ENCODE measurements at places on chromosomes 7 and 10.
A peak's percentile ranks its signal among the peaks of the same experiment; 100 is the strongest.

- no peak for DNase-seq
These were observed 48.7 kb downstream of the ANK3 start for GRCh38 chr10:60340973-60341372.

DNA sequence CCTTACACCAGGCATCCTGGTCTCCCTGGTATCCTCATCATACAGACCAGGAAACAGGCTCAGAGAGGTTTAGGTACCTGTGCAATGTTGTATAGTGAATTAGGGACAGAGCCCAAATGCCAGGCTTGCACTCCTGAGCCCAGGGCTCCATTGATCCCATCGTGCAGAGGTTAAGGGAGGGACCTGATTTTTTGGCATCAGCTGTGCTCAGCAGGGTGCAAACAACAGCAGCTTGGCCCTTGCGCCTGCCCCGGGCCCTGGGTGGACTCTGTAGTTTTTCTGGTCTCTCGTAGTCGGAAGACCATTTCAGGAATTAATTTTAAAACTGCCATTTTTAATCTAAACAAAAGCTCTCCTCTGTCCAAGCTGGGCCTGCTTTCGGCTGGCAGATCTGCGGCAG, 79.2 kb downstream of the COL26A1 start:
- DNase-seq, result no peak

- no peak for DNase-seq
These were observed 233.9 kb downstream of the DNAJB6 start for GRCh38 chr7:157570531-157571200.

- no peak for DNase-seq
These were observed 131.1 kb upstream of the TBX20 start for GRCh38 chr7:35384761-35385700.

- DNase-seq, result no peak
These were observed 1673.4 kb downstream of the REEP3 start for GRCh38 chr10:65194555-65194954.

DNA sequence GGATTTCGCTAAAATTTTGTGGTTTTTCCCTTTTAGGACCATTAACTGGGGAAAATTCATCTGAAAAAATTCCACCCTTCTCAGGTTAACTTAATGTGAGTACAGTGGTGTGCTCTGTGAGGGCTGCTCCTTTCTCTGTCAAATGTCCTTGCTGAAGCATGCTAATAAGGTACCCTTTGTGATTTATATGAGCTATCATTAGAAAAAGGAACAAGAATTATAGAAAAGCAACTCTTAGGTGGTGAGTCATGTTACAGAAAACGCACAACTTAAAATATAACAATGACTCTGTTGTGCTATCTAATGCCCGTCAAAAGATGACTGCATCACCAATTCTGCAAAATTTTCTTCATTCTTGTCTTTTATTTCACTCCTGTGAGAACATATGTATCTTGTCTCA, 162.0 kb upstream of the MAGI2 start:
- DNase-seq, result no peak

GRCh38 chr7:28516390-28517172, 104.3 kb downstream of the CREB5 start:
- DNase-seq, result no peak

GRCh38 chr7:26200038-26200443, 505 bp downstream of the HNRNPA2B1 start:
- DNase-seq, result no peak

DNA sequence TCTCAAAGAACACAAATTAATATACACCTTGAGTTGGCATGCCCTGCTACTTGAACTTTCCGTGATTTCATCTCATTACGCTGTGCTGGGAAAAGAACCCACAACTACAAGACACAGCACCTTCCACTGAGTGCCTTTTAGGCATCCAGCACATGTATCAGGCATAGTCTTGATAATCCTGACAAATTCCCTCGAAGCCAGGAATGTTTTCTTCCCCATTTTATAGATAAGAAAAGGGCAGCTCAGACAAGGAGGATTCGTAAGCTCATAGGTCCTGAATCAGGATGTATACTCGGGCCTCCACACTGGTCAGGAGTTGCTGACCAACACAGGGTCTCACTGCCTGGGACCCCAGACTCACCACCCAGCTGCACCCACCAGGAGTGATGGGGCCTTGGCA, 368.6 kb downstream of the TNS3 start:
- DNase-seq, result no peak

- peak; percentile 48 for DNase-seq
These were observed 20.9 kb downstream of the MAP3K8 start for GRCh38 chr10:30454744-30455510.

GRCh38 chr7:90706072-90706716, 110.1 kb downstream of the CDK14 start:
- no peak for DNase-seq

- no peak for DNase-seq
These were observed 221.1 kb downstream of the SEMA3E start for GRCh38 chr7:83427884-83428283.

- DNase-seq, result no peak
These were observed 17.8 kb downstream of the KCP start for GRCh38 chr7:128892521-128893250.

- DNase-seq, result no peak
These were observed 146.3 kb upstream of the CELF2 start for GRCh38 chr10:10871352-10871751.

DNA sequence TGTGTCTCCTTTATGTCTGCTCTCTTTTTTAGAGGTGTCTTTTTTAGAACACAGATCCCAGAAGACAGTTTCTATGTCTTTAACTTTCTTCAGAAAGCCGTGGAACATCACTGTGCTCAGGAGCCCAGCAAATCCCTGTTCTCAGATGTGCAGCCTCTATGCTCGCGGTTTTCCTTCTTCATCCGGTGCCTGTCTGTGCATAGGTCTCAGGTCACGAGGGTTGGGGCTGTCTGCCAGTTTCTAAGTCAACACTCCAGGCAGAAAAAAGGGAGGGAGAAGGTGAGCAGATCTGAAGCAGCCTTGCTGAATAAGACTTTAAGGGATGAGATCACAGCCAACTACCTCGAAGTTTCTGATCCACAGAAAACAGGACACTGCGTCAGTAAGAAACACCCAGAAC, 68.5 kb downstream of the CRTAC1 start:
- DNase-seq, result no peak

DNA sequence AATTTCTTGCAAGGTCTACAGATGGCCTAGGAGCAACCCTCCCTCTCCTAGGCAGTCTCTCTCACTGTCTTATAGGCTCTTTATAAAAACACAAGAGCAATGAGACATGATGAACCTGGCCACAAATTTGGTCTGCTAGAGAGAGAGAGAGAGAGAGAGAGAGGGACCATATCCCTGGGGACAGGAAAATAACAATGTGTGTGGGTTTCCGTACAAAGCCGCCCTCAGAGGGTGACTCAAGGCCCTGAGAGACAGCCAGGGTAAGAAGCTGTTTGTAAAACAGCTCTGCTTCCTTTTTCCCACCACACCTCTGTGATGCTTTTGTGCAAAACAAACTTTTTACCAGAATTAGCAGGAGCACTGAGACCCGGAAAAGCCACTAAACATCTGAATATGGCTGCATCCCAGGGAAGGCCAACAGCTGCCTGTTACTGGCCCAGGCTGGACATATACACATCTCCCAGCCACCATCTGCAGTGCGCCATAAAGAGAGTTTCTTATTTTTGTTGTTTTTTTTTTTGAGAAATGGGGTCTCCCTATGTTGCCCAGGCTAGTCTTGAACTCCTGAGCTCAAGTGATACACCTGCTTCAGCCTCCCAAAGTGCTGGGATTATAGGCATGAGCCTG, 18.4 kb downstream of the GIMAP5 start:
- no peak for DNase-seq

GRCh38 chr7:101717628-101718357, 88.7 kb upstream of the MYL10 start:
- peak; percentile 34 for DNase-seq

DNA sequence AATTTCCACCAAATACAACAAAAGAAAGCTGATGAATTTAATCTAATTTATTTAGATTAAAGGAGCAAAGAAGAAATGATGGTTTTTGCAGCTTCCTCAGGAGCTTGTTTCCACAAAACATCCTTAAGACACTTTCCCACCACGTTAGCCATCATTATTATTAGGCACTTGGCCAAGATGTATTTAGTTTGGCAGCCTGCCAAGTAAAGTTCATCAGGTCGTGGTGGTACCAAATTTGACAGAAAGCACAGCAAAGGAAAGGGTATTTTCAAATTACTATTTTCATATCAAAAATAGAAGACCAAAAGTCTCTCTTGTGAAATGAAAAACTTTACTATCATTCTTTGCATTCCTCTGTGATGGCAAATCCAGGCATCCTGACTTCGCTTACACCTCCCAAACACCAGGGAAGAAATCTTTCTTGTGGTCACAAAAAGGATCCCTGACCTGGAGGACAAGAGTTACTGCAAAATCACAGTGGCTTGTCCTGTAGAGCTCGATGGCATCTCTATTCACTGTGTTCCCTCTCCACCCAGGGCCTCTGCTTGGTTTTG, 123.1 kb upstream of the INHBA start:
- DNase-seq, result no peak

GRCh38 chr10:1378473-1378872, 322.3 kb downstream of the WDR37 start:
- no peak for DNase-seq

All from AG04450 (cell line).